ENCODE measurements at places on chromosomes 3 and 15.

DNA sequence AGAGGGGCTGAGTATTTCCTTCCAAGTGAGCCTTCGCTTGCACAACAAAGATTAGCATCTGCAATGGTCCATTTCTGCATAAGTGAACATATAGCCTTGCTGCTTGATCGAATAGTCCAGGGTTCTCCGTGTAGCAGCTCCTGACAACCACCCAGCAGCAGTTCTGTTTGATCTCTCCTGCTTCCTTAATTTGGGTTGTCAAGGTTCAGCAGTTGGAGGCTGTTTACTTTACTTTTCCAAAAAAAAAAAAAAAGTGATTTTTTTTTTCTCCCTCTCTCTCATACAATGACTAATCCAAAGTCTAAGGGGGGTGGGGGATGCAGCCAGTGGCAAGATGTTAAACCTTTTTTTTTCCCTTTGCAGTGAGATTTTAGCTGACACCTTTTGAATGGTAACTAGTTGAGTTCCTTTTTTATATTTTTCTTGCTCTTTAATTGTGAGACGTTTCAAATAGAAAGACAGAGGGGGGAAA lies 3.6 kb downstream of the FOXP1 start:
- no peak for DNase-seq

DNA sequence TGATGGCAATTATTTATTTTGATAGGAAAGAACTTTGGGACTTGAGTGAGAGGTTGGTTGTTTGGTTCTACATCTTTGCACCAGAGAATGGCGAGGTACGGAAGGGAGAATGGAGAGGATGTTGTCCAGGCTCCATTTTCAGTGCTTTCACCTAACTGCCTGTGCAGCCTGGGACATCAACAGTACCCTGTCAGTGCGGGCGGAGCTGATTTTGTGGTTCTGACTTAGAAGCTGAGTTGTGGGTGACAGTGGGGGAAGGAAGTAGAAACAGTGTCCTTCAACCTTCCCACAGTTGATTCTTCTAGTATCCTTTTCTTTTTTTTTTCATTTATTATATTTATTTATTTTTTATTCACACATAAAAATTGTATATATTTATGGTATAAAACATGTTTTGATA lies 95.3 kb downstream of the TIGIT start:
- DNase-seq, result no peak

GRCh38 chr3:189056646-189057335 lies 115.0 kb upstream of the TPRG1 start:
- DNase-seq, result no peak

- no peak for DNase-seq
These were observed 127.8 kb downstream of the ABI3BP start for GRCh38 chr3:100865442-100865841.

GRCh38 chr3:121467085-121467484 lies 78.7 kb downstream of the POLQ start:
- no peak for DNase-seq

All from stimulated activated CD4-positive, alpha-beta T cell treated with anti-CD3 and anti-CD28 coated beads, Interleukin-4, amount 100 ng/mL, for 4 hours (primary cell).